ENCODE measurements at places on chromosomes 7 and 10.

DNA sequence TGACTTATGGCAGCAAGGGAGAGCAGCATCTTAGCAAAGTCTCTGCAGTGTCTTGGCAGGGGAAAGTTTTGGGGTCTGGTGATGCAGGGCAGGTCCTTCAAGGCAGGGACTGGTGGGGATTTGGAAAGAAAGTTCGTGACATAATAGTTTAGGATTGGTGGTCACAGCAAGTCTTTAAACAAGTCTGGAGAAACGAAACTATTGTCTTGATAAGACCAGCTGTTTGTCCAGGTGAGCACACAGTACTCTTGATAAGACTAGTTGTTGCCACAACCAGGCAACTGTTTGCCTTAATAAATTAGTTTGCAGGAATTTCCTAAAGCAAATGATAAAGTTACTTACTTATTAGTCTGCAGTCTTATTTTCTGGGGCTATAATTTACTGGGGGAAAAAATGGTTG lies 136.1 kb downstream of the AKR1D1 start:
- DNase-seq, result no peak

DNA sequence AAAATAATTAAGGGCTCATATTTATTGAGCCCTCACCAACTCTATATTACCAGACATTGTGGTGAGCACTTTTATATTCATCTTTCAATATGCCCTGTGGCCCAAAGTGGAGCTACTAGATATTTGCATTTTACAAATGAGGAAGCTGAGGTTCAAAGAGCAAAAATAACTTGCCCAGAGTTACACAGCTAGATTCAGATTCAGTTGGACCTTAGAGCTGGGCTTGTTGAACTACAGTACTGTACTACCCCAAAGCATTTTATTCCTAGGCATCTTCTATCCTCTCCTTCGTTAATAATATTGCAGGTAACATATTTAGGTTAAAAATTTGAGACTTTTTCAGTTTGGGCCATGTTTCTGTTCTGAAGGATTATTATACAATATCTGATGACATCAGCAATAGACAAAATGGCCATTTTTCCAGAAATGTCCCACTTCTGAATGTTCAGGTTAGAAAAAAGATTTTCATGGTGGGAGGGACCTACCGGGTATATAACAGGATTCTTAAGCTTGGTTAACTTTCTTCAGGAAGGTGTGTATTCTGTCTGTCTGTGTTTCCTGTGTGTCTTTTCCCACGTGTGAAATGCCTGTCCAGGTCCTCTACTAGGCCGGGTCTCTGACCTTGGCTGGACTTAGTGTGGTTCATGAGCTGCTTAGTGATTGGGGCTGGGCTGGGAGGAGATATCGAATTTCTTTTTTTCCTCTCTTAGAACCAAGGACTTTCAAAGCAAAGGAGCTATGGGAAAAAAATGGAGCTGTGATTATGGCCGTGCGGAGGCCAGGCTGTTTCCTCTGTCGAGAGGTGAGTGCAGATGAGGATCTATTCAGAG lies 13.6 kb downstream of the PRXL2A start:
- no peak for DNase-seq

DNA sequence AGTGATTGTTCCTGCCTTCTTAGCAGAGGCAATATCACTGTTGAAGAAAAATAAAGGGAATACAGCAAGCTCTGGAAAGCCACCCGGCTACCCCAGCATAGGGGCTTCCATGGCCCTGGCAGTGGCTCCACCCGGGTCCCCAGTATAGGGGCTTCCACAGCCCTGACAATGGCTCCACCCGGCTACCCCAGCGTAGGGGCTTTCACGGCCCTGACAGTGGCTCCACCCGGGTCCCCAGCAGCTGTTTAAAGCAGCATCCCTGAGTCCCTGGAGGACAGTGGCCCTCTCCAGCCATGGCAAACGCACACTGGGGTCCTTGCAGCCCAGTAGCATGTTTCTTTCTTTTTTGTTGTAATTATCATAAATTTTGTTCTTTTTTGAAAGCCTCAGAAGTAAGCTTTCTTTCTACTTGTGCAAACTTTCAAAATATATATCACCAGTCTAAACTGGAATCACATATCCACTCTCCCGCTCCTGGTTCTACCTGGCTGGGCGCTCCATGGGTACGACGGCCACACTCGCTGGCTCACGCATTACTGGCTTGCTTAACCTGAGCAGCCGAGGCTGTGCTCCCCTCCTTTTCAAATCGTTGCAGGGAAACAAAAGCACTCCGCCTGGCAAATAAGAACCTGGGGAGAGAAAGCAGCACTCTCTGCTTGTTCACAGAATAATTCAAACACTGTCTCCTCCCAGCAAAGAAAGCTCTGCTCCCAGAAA lies 62.1 kb downstream of the TCERG1L start:
- DNase-seq, result no peak

DNA sequence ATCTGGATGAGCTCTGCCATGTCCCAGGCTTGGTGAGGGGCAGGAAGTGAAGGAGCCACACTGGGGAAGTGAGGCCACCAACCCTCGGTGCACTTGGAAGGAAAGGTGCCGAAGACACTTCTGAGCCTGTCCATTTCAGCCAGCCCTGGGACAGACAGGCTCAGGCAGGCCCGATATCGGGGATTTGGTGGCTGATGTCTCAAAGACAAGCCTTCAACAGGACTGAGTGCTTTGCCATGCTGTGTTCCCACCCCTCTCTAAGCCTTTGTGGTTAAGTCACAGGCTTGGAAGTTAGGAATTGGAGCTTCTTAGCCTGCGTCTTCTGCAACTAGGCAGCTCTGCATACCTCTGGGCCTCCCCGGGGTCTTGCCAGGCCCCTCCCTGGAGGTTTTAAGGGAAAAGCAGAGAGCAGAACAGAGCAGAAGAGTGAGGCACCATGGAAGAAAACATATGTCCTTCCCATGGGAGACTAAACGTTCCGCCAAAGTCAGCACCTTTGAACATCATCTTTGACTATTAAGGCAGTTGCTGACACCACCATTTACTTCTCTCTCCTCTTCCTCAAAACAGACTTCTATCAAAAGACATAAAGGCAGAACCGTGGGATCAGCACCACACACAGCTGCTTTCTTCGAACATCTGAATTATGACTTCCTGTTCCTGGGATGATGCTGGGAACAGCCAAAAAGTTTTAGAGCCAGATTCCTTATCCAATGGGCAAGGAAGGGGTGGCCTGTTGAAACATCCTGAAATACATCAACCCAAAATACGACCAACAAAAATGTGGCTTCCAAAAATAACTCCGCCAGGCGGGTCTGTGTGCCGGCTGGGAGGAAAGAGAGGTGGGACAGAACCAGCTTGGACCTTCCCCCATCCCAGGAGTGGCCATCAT lies 71.8 kb downstream of the AFAP1L2 start:
- peak; percentile 22 for DNase-seq

GRCh38 chr7:81669476-81670105 lies 100.3 kb downstream of the HGF start:
- no peak for DNase-seq

DNA sequence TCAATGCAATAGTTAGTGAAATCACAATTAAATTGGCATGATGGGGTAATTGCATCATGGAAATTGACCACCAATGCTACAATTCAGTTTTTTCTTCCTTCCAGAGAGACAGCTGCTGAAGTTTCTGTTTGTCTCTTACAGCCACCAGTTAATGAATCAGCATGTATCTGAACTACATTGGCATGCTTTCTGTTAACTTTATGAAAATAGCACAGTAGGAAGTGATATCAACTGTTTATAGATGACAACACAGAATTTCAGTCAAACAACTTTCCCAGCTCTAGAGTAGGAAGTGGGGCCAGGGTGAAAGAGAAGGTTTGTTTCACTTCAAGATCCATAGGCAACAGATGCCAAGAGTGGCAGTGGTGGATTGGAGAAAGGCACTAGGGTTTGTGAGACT lies 339.6 kb upstream of the VWC2 start:
- no peak for DNase-seq

- peak; percentile 17 for DNase-seq
Observed at GRCh38 chr10:113991091-113991860, 52.4 kb upstream of the ADRB1 start.

- no peak for DNase-seq
Observed at GRCh38 chr10:98560565-98560964, 113.8 kb upstream of the HPS1 start.

GRCh38 chr10:82821043-82821442 lies 946.0 kb downstream of the NRG3 start:
- no peak for DNase-seq

GRCh38 chr10:110364531-110364937 lies 59.8 kb upstream of the SMNDC1 start:
- no peak for DNase-seq
